A673 (cell line): ENCODE measurements at places on chromosomes 6 and 20. TPM values are rescaled to one million over a fixed set of nuclear protein-coding genes. Genes with fewer than 3 reads are reported as not detected.

Gene NMBR
- not detected in 2 replicates for total RNA-seq

Gene GNMT
- 1.2 and 1.8 TPM in 2 replicates for total RNA-seq

Gene SLC22A3
- total RNA-seq = not detected in 2 replicates

Gene CDYL
- 57.6 and 66.6 TPM in 2 replicates for total RNA-seq

Gene SLC17A4
- not detected in 2 replicates for total RNA-seq

Gene SEMG1
- 2.1 and 5.5 TPM in 2 replicates for total RNA-seq

Gene KCNG1
- 19.6 and 22.7 TPM in 2 replicates for total RNA-seq

Gene CALHM6
- not detected in 2 replicates for total RNA-seq
